ENCODE measurements at places on chromosomes 2 and 18.

DNA sequence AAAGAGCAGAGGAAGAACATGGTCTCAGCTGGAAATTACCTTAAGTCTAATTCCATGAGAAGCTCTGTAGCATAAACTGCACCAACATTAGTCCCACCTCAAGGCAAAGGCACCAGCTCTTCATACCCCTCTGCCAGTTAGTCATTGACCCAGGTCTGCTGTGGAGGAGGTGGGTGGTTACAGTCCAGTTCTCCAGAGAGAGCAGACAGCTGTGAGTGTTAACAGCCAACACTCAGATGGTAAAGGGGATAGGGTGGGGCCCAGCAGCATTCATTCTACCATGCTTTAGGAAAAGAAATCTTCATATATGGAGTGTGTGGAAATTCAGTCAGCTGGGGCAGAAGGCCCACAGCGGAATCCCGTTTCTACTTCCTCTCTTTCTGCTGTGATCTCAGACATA is 159.7 kb upstream of the FBXO11 start:
- DNase-seq, result no peak

DNA sequence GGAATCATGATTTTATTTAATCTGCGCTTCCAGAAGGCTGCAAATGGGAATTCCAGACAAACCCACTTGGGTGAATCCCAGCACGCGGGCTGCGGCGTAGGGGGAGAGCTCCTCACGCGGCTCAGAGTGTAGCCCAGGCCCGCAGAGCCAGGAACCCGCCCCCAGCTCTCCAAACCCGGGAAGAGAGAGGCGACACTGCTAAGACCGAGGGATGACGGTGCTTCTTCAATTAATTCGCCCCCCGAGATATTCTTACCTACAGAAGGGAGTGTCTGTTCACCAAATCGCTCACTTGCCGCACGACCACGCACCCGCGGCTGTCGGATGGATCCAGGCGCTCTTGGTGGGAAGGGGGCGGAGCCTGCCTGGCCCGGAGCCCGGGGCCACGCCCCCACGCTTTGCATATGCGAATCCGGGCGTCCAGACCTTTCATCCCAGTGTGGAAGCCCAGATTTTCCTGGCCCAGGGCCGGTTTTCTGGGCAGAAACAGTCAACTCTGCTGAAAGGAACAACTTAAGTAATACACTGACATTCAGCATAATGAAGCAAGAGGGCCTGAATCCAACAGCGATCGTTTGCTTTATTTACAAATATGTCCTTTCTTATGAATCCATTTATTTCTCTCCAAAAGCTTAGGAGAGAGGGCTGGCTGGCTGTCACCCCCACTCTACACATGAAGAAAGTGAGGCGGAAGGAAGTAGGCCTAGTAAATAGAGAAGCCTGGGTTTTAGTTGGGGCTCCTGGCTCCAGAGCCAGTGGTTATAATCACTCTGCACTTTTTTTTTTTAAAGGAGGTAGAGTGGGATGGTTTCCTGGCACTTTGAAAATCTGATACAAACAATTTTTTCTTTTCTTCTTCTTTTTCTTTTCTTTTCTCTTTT is at the start of gene SLC19A3:
Gene SLC19A3 (minus strand): TSS at position 342 of the 881 bp plus-strand sequence. CDS start 15,710 bp downstream, outside the sequence.
- peak; percentile 52 for DNase-seq

DNA sequence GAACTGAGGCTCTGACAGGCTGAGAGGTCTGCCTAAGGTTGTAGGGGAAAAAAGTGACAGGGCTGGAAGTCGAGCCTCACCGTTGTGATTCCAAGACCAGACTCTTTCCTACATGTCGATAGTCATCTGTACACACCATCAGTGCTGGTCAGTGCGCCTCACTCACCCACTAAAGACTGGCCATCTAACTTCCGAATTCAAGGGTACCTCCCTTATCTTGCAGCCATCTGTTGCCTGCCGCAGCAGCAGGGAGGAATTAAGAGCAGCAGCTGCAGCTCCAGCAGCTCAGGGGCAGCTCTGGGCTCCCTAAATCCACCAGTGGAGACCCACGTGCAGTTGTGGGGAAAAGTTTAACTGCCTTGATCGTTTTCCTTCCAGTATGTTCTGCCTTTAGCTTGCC is 32.6 kb upstream of the GPR39 start:
- no peak for DNase-seq

DNA sequence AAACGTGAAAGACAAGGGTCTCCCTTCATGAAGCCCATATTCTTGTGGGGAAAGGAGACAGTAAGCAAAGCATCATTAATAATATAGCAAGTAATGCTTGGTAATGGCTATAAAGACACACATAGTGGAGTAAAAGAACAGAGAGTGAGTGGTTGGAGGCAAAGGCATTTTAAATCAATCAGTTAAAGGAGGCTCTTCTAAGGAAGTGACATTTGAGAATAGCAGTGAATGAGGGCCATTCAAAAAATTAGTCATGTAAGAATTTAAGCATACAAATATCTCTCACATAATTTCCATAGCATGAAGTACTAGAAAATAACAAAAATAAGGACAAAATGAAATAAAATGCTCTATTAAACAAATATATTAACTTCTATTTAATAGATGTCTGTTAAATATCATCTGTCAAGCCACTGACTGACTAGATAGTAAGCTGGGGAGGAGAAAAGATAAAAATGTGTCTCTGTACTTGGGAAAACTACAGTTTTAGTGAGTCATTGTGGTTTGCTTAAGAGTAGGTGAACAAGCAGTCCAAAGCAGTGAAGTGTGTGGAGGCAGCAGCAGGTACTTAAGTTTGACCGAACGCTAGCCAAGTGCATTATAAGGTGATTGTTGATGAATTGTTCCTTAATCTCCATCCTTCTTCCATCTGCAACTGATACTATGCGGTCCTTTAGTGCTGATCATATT is 160.1 kb downstream of the PARD3B start:
- no peak for DNase-seq

- no peak for DNase-seq
These were observed 38.1 kb downstream of the LRRTM4 start for GRCh38 chr2:77484026-77484425.

DNA sequence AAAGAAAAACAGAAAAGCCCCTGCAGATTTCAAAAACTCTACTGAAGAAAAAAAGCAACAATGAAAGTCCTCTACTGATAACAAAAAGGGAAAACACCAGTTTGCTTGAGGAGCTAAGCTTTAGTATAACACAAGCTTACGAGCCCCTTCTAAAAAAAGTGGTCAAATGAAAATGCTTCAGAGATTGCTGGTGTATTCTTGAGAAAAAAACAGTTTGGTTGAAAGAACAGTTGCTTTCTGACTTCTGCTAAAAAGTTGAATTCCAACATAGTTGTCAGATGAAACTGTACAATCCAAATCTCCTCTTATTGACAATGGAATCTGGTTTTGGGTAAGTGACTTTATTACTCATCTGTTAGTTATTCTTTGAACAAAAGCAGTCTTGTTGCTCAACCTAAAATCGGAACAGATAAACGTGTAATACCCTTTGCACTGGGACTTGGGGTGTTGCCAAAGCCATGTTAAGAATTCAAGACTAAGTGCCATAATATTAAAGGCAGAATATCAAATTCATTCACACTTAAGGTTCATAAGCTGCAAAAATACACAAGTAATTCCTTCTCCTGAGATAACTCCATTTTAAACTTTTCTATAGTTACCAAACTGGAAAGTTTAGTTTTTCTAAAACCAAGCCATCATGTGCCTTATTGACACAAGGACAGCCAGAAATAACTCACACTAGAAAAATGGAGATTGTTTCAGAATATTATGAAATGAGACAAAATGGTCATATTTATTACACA is 45.3 kb upstream of the SPAG16 start:
- DNase-seq, result no peak

- no peak for DNase-seq
These were observed 20.0 kb downstream of the DUSP11 start for GRCh38 chr2:73759904-73760303.

DNA sequence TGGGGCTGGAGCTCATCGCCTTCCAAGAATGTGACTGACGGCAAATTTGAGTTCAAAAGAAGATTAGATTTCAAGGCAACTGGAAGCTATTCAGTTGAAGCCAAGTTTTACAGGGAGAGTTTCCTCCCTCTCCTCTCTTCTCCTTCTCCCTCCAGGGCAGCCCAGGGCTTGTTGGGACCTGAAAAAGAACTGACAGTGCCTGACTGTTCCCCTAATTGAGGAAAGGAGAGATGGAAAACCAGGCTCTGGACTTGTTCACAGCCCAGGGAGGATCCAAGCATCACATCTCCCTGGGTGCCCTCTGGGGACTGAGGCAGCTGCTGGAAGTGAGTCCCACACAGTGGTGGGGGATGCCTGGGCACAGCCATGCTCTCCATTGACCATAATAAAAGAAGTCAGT is 88.1 kb downstream of the THNSL2 start:
- no peak for DNase-seq

DNA sequence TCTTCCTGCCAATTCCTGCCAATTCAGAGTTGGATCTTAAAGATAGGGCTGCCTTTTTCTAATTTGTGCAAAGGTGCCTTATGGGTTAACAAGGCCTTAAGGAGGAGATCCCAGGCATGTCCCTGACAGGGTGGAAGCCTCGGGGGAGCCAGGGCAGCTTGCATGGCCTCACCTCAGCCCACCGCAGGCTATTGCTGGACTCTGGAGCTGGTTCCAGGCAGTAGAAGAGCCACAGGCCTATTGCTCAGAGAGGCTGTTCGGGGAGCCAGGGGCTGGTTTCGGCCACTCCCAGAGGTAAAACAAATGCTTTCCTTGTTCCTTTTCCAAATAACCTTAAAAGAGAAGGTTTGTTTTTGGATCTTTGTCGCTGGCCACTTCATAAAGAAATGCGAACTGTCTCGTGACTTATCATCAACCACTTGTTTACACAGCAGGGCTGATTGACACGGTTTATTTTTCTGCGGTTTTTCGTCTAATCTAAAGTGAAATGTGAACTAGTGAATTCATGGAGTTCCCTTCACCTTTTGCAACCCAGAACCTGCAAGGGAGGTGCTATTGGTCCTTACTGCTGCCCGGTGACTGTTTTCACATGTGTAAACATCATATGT is 108.6 kb downstream of the APOB start:
- DNase-seq, result no peak

DNA sequence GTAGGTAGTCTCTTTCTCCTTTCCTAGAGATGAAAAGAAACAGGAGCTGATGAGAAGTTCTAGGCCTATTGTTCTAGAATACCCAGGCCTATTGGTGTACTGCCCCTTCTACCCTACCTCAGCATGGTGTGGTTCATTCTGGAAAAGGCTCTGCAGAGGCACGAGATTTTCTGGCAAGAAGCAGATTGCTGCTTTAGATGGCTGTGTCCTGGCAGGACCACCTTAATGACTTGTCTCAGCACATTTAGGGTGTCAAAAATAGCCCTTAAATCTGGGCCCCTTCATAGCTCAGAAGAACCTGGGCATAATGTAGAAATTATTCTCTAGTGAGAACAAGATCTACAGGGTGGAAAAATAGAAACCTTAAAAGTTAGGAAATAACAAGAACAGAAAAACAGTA is 87.9 kb downstream of the BCL2L11 start:
- no peak for DNase-seq

GRCh38 chr18:35936951-35937350 is 35.5 kb upstream of the RMP24 start:
- no peak for DNase-seq

DNA sequence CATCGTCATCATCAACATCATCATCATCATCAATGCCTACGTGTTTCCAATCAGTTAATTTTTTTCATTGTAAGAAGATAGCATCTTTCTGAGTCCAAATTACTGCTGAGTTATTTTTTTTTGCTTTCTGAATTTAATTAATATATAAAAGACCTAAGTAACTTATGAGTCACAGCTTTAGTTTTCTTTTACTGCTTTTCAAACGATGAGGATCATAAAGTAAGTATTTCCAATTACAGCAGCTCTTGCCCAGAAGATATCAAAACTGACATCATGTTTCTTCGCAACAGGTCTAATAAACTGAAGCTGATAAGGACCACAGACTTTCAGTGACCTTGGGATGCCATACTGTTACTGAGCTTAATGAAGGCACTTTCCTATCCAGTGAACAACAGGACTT is 442.2 kb downstream of the DSEL start:
- DNase-seq, result no peak

DNA sequence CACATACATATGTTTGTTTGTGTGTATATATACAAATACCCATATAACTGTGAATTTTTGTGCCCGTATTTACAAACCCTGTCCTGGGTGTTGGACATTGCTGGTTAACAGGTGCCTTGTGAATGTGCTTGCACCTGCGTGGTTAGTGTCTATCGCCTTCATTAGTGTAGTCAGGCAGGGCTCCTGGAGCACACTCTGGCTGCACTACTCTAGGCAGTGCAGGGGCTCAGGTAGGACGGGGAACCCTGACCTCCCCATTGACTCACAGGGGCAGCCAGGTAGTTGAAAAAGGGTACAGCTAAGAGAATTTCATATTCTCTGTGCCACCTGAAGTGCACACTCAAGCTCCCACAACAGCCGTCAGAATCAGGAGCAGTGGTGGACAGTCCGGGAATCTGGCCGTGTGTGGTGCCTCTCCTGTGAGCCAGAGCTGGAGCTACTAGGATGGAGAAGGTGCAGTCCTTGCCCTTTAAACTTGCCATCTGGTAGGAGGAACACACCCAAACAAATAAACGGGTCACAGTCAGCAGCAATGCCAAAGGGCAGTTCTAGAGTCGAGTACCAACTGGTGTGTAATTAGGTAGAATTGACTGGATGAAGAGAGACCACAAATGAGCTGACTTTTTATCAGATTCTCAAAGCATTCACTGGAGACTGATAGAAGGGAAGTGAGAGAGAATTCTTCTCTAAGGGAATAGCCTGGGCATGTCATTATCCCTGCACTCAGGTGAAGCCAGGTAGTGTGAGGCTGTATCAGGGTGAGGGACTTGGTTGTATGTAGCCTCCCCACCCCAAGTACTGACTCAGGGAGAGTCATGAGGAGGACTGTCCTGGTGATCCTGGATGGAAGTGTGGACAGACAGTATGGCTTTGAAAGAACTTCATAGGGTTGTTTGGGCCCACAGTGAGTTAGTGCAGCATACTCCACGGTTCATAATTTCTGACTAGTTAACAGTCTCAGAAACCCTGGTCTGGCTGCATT is 44.1 kb downstream of the FARP2 start:
- DNase-seq, result no peak

DNA sequence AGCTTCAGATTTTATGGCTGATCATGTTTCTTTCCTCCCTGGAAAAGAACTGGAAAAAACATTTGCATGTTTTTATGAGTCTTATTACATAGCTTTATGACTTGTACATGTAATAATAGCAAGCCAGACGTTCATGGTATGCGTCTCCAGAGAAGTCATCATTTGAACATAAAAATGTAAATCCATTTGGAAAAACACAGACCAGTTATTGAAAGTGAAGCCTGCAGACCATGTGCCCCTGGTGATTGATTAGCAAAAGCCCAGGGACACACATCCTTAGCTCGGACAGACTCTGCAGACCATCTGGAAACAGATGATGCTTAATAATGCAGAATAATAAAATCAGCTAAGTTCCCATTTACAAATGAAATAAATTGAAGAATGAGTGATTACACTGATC is 283.1 kb downstream of the TDRD15 start:
- no peak for DNase-seq

GRCh38 chr18:31487246-31488015 is 10.5 kb upstream of the DSG2 start:
- no peak for DNase-seq

- DNase-seq, result no peak
These were observed 337.2 kb upstream of the SALL3 start for GRCh38 chr18:78642296-78642951.
